Smooth muscle cell of trachea (primary cell): ENCODE measurements at places on chromosomes 7 and 10. TPM values are rescaled to one million over a fixed set of nuclear protein-coding genes. Genes with fewer than 3 reads are reported as not detected.

NOBOX gene
- total RNA-seq = not detected in 2 replicates

MBLAC1 gene
- 2.5 and 3.6 TPM in 2 replicates for total RNA-seq

OR2A7 gene
- total RNA-seq = 0.29 and 0.33 TPM in 2 replicates

DLX6 gene
- total RNA-seq = not detected in 2 replicates

SGMS1 gene
- 74.5 and 91.3 TPM in 2 replicates for total RNA-seq

FKBP9 gene
- total RNA-seq = 346 and 372 TPM in 2 replicates

TFPI2 gene
- 6.6 and 14.5 TPM in 2 replicates for total RNA-seq

CYP3A7 gene
- 0.33 TPM in 1 of 2 replicates, not detected in the other for total RNA-seq

NPFFR1 gene
- total RNA-seq = under 0.01 TPM in 1 of 2 replicates, not detected in the other

OIT3 gene
- under 0.01 and 0.17 TPM in 2 replicates for total RNA-seq

FAM241B gene
- 0.29 TPM in 1 of 2 replicates, not detected in the other for total RNA-seq

MRC1 gene
- under 0.01 TPM in 1 of 2 replicates, not detected in the other for total RNA-seq

EVX1 gene
- not detected in 2 replicates for total RNA-seq
